ENCODE measurements at places on chromosomes 16 and 17. TPM values are rescaled to one million over a fixed set of nuclear protein-coding genes. Genes with fewer than 3 reads are reported as not detected.

The SMIM36 gene
- polyA plus RNA-seq, result not detected

The FBXO39 gene
- 1.2 TPM for polyA plus RNA-seq

The MILR1 gene
- polyA plus RNA-seq, result 3.8 TPM

The HSPB9 gene
- 0.37 TPM for polyA plus RNA-seq

The WWP2 gene
- polyA plus RNA-seq, result 35.5 TPM

The GJD3 gene
- polyA plus RNA-seq, result 0.32 TPM

The KIF2B gene
- not detected for polyA plus RNA-seq

The PDILT gene
- not detected for polyA plus RNA-seq

The SLC16A3 gene
- 21.2 TPM for polyA plus RNA-seq

GRCh38 chr17:56979091-56979480, 1.2 kb downstream of the SCPEP1 start:
- H3K27ac ChIP-seq, result peak overlapping the region; percentile 41
- H3K27me3 ChIP-seq, result no peaks in the 10 kb centered on the region
- peaks cover 7% of the 10 kb centered on the region for H3K4me1 ChIP-seq
- no peaks in the 10 kb centered on the region for H3K36me3 ChIP-seq
- H3K4me3 ChIP-seq, result peak overlapping the region; percentile 75

DNA sequence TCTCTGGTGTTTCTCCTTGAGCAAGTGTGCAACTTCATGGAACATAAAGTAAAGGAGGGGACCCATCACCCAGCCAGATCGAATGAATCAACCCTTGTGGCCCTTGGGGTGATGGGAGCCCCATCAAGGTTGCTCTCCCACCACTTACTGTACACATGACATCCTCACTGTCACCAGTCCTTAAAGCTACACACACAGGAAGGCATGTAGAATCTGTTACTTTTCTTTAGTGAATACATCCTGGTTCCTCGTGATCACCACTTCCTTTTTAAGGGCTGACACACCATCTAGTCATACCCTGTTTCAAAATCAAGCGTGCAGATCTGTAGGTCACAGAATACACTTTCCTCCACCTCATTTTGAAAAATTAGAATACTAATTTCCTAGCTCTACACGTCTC, 22.6 kb upstream of the MPHOSPH6 start:
- H3K36me3 ChIP-seq, result no peaks in the 10 kb centered on the region
- H3K27ac ChIP-seq, result no peak overlapping the region
- DNase-seq, result no peak
- no peak overlapping the region for H3K4me3 ChIP-seq
- H3K4me1 ChIP-seq, result no peaks in the 10 kb centered on the region

DNA sequence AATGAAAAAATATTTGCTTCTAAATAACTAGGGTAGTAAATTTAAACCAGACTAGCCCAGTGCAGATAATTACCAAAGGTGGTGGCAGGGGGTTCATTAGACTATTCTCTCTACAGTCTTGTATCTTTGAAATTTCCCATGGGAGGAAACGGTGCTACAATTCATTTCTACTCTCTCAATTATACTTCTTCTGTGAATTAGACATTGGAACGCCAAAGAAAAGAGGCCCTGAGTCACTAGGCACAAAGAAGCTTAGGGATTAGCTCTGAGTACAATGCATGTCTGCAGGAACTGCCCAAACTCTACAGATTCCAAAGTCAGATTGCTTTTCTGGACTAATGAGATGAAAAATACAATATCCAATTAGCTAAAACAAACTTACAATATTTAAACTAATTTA, 30.7 kb upstream of the ARL6IP1 start:
- no peak overlapping the region for H3K27ac ChIP-seq
- H3K36me3 ChIP-seq, result peaks cover 38% of the 10 kb centered on the region
- no peak overlapping the region for H3K4me3 ChIP-seq
- no peak for DNase-seq
- H3K27me3 ChIP-seq, result no peaks in the 10 kb centered on the region
- H3K4me1 ChIP-seq, result no peaks in the 10 kb centered on the region

DNA sequence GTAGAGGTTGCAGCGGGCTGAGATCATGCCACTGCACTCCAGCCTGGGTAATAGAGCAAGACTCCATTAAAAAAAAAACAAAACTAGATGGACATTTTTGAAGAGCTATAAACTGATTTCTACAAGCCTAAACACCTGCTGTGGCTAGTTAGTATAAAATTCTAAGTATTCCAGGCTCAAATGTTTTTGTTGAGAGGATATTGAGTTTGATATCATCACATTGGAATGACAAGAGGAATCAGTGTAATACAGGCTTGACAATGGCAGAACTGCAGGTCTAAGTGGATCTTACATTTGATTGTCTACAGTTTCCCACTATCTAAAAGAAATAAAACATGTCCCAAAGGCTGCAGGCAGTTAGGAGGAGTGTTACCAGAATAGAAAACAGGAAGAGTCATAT, 23.9 kb upstream of the DLX3 start:
- H3K27ac ChIP-seq, result no peak overlapping the region
- no peaks in the 10 kb centered on the region for H3K27me3 ChIP-seq
- H3K4me3 ChIP-seq, result no peak overlapping the region
- no peak for DNase-seq
- no peaks in the 10 kb centered on the region for H3K36me3 ChIP-seq

DNA sequence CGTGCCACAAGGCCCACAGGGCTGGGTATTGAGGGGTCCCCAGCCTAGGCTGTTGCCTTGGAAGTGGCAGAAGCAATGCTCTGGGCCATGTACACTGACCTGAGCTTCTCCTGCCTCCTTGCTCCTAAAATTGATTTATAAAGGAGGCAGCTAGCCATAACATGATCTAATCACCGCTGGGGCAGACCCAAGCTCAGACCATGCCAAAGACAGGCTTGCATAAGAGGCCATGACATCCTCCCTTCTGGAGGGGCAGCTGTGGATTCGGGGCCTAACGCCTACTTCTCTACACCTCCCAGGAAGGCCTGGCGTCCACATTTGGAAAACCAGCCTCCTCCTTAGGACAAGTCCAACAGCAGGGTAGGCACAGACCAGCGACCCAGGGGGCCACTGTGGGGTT, 12.3 kb downstream of the HSD11B2 start:
- no peaks in the 10 kb centered on the region for H3K27me3 ChIP-seq
- H3K36me3 ChIP-seq, result peaks cover 15% of the 10 kb centered on the region
- DNase-seq, result no peak
- no peak overlapping the region for H3K27ac ChIP-seq

DNA sequence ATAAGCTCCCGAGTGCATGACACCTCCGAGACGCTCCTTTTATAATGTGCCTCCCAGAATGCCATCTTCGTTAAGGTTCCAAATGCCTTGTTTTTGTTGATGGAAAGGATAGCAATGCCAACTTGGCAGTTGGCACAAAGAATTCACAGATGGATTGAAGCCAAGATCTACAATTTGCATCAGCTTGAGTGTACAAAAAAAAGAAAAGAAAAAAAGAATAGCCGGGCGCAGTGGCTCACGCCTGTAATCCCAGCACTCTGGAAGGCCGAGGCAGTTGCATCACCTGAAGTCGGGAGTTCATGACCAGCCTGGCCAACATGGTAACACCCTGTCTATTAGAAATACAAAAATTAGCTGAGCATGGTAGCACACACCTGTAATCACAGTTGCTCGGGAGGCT, 7.6 kb downstream of the TBC1D16 start:
- DNase-seq, result no peak
- peaks cover 2% of the 10 kb centered on the region for H3K4me1 ChIP-seq
- H3K36me3 ChIP-seq, result no peaks in the 10 kb centered on the region
- H3K27me3 ChIP-seq, result no peaks in the 10 kb centered on the region
- no peak overlapping the region for H3K4me3 ChIP-seq

DNA sequence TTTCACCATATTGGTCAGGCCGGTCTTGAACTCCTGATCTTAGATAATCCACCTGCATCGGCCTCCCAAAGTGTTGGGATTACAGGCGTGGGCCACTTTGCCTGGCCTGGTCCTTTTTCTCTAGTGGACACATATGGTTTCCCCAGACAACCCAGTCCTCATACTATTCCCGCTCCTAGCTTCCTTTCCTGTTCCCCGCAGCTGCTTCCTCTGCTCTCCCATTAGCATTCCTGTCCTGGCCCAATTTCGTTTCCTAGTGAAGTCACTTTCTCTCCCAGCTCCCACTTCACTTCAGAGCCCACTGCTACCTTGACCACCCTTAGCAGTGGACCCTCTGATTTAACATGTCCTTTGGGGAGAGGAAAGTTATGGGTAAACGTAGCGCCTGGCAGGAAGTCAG, 11.3 kb downstream of the KATNIP start:
- no peaks in the 10 kb centered on the region for H3K4me1 ChIP-seq
- H3K27me3 ChIP-seq, result no peaks in the 10 kb centered on the region
- no peak overlapping the region for H3K4me3 ChIP-seq
- H3K27ac ChIP-seq, result no peak overlapping the region

DNA sequence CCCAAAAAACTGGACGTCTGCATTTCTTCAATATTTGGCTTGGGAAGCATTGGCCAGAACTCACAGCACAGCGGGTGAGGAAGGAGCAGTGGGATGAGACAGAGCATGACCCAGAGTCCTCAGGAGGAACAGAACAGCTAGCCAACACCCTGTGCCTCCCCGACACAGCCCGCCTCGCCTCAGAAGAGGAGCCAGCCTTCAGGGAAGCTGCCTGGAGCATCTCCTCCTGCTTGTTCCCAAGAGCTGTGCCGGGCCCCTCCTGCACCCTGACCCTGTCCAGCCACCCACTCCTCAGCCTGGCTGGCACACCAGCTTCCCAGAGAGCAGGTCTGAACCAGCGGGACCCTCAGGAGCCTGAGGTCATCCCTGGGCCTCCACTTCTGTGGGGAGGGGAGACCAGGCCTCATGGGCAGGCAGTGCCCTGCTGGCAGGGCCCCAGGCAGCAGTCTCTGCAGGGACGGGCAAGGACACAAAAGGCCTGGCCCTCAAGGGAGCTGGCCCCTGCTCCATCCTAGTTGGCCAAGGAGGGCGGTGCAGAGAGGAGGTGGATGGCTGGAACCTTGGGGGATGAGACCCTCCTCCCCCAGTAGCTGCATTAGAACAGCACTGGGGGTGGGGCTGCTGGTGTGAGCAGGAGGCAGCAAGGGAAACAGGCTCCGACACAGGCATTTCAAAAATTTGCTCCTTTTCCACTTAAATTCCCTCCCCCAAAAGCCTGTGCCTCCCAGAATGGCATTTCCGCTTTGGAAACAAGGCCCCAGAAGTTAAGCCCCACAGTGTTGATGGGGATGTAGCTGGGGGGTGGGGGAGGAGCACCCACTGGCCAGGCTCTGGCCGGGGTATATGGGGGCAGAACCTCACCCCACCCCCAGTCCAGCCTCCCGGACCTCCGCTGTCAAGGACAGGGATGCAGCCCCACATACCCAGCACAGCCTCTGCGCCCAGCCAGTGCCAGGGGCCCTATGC, 1.8 kb upstream of the BCAR1 start:
- H3K27me3 ChIP-seq, result no peaks in the 10 kb centered on the region
- H3K4me3 ChIP-seq, result no peak overlapping the region
- DNase-seq, result no peak
- H3K27ac ChIP-seq, result peak overlapping the region; percentile 77

GRCh38 chr16:4801051-4801961, 1.1 kb downstream of the ROGDI start:
- peaks cover 30% of the 10 kb centered on the region for H3K4me1 ChIP-seq
- H3K27ac ChIP-seq, result peak overlapping the region; percentile 89
- peaks cover 13% of the 10 kb centered on the region for H3K36me3 ChIP-seq
- no peaks in the 10 kb centered on the region for H3K27me3 ChIP-seq
- DNase-seq, result peak; percentile 17

- no peaks in the 10 kb centered on the region for H3K27me3 ChIP-seq
- H3K27ac ChIP-seq, result no peak overlapping the region
- no peaks in the 10 kb centered on the region for H3K36me3 ChIP-seq
- DNase-seq, result no peak
Measured at GRCh38 chr16:53914736-53915135, 210.8 kb downstream of the FTO start.

GRCh38 chr16:72159386-72159785, 12.6 kb downstream of the PMFBP1 start:
- DNase-seq, result no peak
- no peaks in the 10 kb centered on the region for H3K27me3 ChIP-seq
- H3K4me3 ChIP-seq, result no peak overlapping the region
- H3K27ac ChIP-seq, result no peak overlapping the region
- no peaks in the 10 kb centered on the region for H3K4me1 ChIP-seq

- no peaks in the 10 kb centered on the region for H3K27me3 ChIP-seq
- no peak overlapping the region for H3K4me3 ChIP-seq
- peak overlapping the region; percentile 58 for H3K27ac ChIP-seq
- H3K4me1 ChIP-seq, result peaks cover 5% of the 10 kb centered on the region
Measured at GRCh38 chr16:73015612-73016487, 32.1 kb downstream of the ZFHX3 start.

- no peaks in the 10 kb centered on the region for H3K27me3 ChIP-seq
- H3K36me3 ChIP-seq, result no peaks in the 10 kb centered on the region
- H3K4me3 ChIP-seq, result no peak overlapping the region
- H3K4me1 ChIP-seq, result no peaks in the 10 kb centered on the region
- no peak overlapping the region for H3K27ac ChIP-seq
- DNase-seq, result no peak
Measured at GRCh38 chr16:72769876-72770275, 278.1 kb downstream of the ZFHX3 start.

- no peaks in the 10 kb centered on the region for H3K36me3 ChIP-seq
- no peak for DNase-seq
- no peak overlapping the region for H3K27ac ChIP-seq
- H3K4me3 ChIP-seq, result no peak overlapping the region
- H3K4me1 ChIP-seq, result no peaks in the 10 kb centered on the region
Measured at GRCh38 chr17:20063665-20064648, 54.8 kb downstream of the SPECC1 start.

- H3K27ac ChIP-seq, result no peak overlapping the region
- no peaks in the 10 kb centered on the region for H3K36me3 ChIP-seq
- no peaks in the 10 kb centered on the region for H3K27me3 ChIP-seq
Measured at GRCh38 chr17:3761036-3761917, 37.6 kb downstream of the HASPIN start.

DNA sequence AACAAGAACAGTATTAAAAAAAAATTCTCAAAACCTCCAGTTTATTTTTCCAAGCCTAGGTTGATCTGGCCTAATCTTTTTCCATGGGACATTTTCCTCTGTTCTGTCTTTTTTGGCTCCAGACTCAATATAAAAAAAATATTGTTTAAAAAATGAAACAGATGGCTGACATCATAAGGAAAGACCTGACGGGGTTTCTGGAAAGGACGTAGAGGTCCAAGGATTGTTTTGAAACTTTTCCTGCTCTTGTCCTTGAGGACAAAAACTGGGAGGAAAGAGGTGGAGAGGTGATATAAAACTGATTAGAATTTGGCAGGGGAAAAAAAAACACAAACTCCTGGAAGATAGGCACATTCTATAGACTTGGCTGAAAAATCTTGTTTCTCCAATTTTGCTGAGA, 211.4 kb upstream of the CDH11 start:
- no peak for DNase-seq
- no peaks in the 10 kb centered on the region for H3K27me3 ChIP-seq
- H3K4me3 ChIP-seq, result no peak overlapping the region
- no peaks in the 10 kb centered on the region for H3K4me1 ChIP-seq
- H3K36me3 ChIP-seq, result no peaks in the 10 kb centered on the region
- H3K27ac ChIP-seq, result no peak overlapping the region

DNA sequence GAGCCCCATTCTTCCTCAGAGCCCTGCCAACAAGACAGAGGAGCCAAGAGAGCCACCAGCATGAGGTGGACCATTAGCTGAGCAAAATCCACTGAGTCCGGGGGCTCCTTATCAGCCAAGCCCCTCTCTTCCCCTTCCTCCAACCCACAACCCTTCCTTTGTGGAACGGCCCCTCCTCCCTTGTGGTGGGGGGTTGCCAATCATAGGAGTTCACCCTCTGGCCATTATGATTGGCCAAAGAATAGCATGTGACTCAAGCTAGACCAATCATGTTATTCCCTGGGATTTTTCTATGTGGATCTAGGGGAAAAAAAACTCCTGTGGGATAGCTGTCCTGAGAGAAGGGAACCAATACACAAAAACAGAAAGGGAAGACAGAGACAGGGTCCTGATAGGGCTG, 120.5 kb downstream of the C16orf95 start:
- no peaks in the 10 kb centered on the region for H3K36me3 ChIP-seq
- H3K27me3 ChIP-seq, result peaks cover 3% of the 10 kb centered on the region
- DNase-seq, result no peak
- H3K4me1 ChIP-seq, result no peaks in the 10 kb centered on the region
